ENCODE measurements at places on chromosomes 7 and 10.

GRCh38 chr10:3233486-3233990, 61.0 kb upstream of the PITRM1 start:
- no peak for DNase-seq

- DNase-seq = no peak
Measured at GRCh38 chr10:77943121-77943901, 16.8 kb upstream of the DLG5 start.

DNA sequence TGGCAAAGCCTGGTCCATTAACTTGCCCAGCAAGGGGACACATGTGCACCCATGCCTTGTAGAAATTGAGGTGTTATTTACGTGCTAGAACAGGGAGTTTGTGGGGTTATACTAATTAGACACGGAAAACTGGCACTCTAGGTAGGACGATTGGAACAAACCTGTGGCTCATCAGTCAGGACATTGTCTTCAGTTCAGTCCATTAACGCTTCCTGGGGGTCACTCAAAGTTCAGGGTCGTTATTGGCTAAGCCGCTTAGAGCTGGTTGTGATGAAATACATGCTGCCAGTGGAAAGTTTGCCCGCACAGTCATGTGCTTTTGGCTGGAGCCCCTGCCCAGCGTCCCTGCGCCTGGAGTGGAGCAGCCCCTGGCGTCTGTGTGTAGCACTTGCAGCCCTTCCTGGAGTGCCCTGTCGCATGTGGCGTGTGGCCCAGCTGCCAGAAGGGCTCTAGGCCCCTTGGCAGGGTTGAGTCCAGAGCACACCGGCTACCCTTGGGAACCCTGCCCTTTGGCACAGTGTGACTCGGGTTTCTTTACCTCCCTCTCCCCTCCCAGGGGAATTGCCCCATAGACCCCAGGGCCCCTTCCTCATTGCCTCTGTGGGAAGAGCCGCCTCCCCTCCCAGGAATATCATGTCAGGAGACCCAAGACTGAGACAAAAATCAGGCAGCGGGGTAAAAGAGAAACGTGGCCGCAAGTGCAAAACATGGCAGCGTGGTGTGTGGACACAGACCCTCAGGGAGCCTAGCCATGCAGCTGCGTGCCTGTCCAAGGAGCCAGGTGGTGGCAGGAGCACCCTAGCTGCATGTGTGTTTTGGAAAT, 9.8 kb downstream of the ZNF775 start:
- no peak for DNase-seq

DNA sequence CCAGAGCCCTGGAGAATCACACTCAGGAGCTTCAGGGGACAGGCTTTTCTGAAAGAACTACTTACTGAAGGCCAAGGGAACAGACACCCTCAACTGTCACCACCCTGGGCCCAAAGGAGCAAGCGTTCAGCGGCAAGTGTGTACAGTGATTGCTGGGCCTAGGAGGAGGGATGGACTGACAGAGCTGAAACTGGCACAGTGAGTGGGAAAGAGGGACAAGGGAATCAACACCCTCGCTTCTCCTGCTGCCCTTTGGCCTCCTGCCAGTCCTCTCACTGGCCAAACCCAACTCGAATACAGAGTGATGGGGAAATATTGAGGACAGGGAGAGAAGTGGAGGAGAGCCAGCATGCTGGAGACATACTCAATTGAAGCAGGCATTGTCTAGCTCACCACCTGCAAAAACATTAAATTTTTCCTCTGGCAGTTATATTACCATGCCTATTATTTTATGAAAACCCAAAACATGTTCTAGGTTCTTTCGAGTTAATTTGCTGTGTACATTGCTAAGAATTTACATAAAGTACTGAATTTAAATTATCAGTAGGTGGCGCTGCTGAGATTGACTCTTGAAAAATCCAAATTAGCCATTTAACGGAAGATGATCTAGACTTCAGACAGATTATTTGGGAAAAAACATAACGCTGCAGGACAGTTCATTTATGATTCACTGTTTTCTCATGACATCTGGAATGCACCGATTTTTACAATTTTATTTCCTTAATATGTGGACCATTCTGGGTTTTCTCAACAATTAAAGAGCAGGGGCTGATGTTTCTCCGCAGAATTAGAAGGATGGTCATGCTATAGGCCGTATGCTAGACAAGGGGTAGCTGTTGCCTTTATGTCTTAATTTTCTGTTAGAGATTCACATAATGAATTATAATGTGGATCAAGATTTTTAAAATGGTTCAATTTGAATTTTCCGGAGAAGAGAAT, 14.7 kb upstream of the TMEM236 start:
- no peak for DNase-seq

GRCh38 chr10:80535671-80536360, 1.9 kb upstream of the SH2D4B start:
- DNase-seq = peak; percentile 59

- no peak for DNase-seq
Measured at GRCh38 chr7:86785641-86786040, 141.9 kb downstream of the GRM3 start.

DNA sequence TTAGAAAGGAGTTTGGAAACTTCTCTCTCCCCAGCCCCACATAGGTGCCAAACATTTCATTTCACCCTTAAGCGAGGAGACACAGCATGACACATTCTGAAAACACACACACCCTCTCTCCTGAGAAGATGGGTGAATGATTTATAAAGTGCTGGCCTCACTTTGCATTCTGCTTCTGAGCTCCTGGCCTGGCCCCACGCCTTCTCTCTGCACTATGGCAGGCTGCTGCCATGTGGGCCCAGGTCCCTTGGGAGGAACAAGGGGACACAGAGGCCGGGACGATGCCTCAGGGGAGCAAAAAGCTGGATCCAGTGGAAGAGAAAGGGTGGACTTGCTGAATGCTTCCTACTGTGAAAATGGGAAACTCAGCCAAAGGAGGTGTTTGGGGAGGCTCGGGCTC, 56.0 kb downstream of the CPXM2 start:
- no peak for DNase-seq

- DNase-seq = no peak
Measured at GRCh38 chr10:100053686-100054460, 27.8 kb downstream of the CPN1 start.

GRCh38 chr10:128540128-128540762, 414.0 kb upstream of the MKI67 start:
- DNase-seq = no peak

DNA sequence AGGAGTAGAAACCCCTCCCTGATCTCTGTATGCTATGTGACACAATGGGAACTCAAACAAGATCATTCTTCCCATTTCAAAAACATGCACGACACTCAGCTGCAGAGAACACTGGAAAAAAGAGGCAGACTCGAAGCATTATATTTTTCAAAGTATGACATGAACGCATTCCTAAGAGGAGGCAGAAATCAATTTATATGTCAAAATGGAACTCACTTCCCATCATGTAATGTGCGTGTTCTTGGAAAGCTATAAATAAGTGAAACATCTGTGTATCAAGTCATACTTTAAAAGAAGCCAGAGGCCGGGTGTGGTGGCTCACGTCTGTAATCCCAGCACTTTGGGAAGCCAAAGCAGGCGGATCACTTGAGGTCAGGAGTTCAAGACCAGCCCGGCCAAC, 142.7 kb downstream of the ICA1 start:
- no peak for DNase-seq

- DNase-seq = no peak
Measured at GRCh38 chr7:158789842-158790241, 39.5 kb downstream of the ESYT2 start.

GRCh38 chr7:1981878-1982230, 250.9 kb downstream of the MAD1L1 start:
- no peak for DNase-seq

GRCh38 chr7:33673029-33673700, 232.2 kb upstream of the BMPER start:
- DNase-seq = no peak

DNA sequence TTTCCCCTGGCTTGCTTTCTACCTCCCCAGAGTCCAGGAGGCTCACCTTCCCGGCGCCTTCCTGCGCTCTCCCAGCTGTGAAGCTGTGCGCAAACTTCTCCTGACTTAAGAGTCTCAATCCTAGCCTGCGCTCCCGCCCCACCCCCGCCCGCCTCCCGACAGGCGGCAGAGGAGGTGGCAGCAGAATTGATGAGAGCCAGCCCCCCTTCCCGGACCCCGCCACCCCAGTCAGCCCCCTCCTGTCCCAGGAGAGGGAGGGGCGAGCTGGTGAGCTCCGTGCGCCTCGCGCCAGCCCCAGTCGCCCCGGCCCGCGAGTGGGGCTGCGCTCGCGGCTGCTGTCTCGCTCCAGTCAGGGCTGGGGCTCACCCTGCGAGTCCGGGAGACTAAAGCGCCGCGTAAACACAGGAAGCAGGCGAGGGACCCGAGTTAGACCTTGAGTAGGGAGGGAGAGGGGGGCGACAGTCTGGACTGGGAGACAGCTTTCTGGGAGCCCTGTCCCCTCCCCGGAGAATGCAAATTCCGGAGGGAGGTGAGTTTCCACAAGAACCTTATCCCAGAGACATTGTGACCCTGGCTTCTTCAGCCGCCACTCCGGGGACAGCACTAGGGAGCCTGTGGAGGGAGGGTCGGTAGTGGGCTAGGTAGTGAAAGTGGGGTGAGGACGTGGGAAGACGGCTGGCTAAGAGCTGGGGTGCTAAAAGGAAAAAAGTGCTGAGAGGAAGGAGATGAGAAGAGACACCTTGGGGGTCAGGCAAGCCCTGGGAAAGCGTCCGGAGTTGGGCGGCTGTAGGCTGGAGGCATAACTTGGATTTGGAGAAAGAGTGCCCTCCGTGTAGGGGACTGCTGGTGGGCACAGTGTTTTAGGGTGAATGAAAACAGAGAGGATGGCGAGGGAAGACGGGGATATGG, at the start of gene CALCR:
Gene CALCR, minus strand, starts transcription at position 79 of the 909 bp plus-strand sequence. CDS start 87,743 bp downstream, outside the sequence.
- DNase-seq = no peak

DNA sequence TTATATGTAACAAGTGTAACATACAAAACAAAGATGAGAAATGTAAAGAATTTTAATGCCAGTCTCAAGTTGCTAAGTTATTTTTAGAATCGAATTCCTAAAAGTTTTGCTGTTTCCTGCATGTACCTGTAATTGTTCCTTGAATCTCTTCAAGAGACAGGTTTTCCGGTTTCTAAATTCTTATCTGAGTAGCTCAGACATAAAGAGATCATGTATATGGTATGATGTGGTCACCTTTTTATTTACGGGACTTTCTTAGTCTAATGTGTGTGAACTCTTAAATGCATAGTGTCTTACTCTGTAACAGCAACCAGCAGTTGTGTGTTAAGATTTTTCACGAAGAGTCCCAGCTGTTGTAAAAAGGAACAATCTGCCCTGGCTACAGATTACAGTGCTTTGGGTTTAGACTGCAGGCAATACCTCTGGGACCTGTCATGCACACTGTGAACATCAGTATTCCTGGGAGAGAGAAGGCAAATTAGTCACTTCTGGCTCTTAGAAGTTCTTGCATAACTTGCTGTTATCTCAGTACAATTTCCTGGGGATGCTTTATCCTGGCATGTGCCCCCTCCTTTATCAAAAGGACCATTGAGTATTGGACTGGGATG, 263.4 kb downstream of the BICC1 start:
- no peak for DNase-seq

DNA sequence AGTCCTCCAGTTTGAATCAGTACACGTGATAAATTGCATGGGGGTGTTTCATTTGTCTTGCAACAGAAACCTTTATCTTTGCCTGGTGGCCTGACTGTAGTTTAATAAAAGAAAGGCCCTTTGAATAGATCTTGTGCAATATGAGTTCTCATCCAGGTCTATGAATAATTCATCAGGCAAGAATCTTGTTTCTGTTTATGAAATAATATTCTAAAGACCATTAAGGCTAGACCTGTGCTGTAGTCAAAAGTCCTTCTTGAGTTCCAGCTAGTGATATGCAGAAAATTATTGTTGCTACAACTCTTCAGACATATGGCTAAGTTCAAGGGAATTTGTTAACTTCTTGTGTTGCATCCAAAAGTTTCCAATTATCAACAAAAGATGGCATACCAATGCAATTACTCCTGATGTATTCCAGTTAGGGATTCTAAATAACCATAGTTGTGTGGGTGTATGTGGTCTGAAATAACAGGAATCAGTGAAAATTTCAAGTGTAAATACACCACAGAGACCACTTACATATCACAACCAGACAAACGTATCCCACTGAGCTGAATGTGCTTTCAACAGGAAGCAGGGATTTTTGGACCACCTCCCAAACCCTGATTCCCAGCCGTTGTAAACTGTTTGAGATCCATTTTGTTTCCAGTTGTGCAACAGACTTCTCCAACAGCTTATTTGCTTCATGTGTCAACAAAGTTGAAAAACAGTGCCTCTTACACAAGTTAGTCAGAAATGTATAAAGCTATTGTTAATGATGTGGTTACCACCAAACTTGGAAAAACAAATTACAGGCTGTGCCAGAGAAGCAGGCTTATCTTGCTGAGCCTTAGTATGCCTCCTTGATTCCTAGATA, 54.7 kb upstream of the BICC1 start:
- no peak for DNase-seq

- no peak for DNase-seq
Measured at GRCh38 chr7:89477991-89478390, 676.3 kb upstream of the STEAP1 start.

- DNase-seq = no peak
Measured at GRCh38 chr7:113806633-113807327, 112.0 kb downstream of the PPP1R3A start.

- no peak for DNase-seq
Measured at GRCh38 chr7:130985361-130985760, 251.4 kb upstream of the KLF14 start.

DNA sequence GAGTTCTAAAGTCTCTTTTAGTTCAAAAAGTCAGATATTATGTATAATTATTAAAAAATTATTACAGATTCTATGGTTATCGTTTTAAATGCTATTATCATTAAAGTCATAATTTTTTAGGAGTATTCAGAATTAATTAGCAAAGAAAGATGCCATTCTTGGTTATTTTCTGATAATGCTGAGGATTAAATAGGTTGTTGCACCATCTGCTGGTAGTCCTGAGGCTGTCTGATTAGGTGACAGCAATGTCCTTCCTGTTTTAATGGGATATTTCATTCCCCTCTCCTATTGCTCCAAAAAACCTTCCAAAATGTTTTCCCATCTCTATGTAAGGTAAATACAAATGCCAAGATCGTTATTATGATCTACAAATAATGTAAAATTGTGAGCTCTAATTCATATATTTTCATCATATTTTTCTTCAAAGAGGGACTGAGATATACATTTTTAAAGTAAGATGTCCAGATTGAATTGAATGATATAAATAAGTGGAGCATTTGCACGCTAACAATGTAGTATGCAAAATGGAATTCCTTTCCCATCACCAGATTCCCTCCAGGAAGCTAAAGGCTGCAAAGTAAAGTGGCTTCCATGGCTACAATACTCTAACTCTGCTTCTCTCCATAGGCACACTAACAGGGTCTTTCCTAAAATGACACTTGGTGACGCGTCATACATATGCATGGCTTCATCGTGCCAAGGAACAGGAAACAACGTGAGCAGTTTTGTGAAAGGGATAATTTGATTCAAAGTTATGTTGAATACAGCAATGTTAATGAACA, 58.8 kb upstream of the AKR1E2 start:
- DNase-seq = no peak

Measured in stimulated activated CD4-positive, alpha-beta T cell treated with anti-CD3 and anti-CD28 coated beads, Interleukin-12 subunit alpha, Interleukin-12 subunit beta, amount 100 ng/mL, for 24 hours (primary cell).